NCI-H460 (cell line): ENCODE measurements at places on chromosomes 11 and 22. TPM values are rescaled to one million over a fixed set of nuclear protein-coding genes. Genes with fewer than 3 reads are reported as not detected.

GRCh38 chr22:46050916-46051614 is 74.1 kb upstream of the WNT7B start:
- DNase-seq: no peak

DNA sequence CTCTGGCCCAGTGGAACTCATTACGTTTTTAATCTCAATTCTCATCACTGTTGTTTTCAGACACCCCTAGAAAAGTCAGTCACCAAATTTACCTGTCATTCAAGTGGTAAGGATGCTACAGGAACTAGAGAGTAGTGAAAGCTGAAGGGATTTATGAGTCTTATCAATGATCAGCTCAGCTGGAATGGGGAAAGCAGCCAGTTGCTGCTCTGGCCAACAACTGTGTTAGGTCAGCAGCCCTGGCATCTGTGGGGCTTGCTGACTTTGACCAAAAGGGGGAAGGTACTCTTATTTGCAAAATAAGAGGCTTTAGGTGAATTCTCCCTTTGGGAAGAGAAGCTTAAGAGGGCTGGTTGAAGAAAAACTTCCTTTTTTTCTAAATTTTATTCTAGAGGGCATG is 76.2 kb upstream of the HORMAD2 start:
- DNase-seq: no peak

GRCh38 chr11:19553683-19554333 is 158.8 kb upstream of the NAV2 start:
- DNase-seq: peak; percentile 47

GRCh38 chr22:29200901-29201300 is 4.8 kb upstream of the EMID1 start:
- no peak for DNase-seq

DNA sequence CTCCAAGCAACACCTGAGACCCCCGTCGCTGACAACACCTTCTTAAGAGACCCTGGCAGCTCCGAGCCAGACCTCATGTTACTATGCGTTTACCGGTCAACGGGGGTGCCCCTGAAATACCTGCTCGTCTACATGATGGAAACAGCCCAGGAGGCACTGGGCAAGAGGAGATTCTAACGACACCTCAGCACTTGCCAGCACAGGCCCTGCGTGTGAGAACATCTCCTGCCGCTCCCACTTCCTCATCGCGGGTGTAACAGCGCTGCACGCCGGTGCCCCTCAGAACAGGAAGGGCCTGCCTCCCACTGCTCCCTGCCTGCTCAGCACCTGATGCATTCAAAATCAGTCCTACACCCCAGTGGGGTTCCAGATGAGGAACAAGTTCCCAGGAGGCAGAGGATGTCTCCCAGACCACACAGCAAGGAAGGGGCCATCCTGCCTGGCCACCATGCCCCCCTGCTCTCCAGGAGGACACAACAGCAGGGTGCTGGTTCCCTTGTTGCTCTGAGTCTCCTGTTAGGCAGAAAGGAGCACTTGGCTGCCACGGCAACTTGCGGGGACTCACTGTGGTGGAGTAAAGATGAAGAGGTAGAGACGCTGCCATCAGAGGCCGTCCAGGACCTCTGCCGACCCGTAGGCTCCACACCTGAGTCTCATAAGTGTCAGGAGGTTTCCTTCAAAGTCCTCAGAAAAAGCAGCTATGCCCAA is 2.1 kb downstream of the TOLLIP start:
- DNase-seq: no peak

- DNase-seq: no peak
These were observed 508.2 kb downstream of the FAM181B start for GRCh38 chr11:82225502-82225901.

GRCh38 chr22:29216873-29217666 is 11.4 kb downstream of the EMID1 start:
- DNase-seq: no peak

GRCh38 chr11:116644941-116645305 is 127.9 kb downstream of the BUD13 start:
- DNase-seq: no peak

GRCh38 chr11:66840317-66841091 is 2.7 kb upstream of the RCE1 start:
- no peak for DNase-seq

- no peak for DNase-seq
These were observed 90.9 kb downstream of the MICAL2 start for GRCh38 chr11:12200991-12201985.

DNA sequence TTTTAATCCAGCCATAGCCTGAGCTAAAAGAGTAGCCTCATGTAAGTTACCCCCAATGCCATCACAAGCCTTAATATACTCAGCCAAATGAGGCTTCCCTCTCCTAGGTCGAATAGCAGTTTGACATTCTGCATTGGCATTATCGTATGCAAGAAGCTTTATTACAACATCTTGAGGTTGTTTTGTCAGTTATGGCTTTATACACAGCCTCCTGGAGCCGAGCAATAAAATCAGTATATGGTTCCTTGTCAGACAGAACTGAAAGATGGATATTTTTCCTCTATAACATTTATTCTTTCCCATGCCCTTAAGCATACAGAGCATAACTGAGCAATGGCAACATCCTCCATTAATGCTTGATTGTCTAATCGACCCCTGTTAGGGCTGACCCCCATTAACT is 5.4 kb upstream of the DNAJB13 start:
- DNase-seq: no peak

DNA sequence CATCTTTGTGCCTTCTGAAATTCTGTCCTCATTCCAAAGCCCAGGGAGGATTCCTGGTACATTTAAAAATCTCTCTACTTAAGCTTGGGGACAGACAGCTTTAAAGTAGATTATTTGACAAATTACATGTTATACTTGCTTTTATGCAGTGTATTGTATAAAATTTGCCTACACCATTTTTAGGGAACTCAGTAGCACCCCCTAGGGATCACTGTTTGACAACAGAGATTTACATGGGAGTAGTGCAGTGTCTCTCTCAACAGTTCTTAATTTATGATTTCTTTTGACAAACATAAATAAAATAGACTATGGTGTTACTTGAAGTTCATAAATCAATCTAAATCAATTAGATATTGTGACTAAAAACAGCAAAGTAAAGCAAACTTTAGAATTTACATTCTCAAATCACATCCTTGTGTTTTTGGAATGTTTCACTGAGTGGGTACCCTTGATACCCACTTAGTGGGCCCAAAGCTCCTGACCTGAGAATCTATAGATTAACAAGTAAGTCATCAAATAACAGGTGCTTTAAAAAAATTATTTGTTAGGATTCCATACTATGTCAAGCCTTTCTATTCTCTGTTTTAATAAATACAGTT is 428.8 kb downstream of the DYNC2H1 start:
- no peak for DNase-seq

DNA sequence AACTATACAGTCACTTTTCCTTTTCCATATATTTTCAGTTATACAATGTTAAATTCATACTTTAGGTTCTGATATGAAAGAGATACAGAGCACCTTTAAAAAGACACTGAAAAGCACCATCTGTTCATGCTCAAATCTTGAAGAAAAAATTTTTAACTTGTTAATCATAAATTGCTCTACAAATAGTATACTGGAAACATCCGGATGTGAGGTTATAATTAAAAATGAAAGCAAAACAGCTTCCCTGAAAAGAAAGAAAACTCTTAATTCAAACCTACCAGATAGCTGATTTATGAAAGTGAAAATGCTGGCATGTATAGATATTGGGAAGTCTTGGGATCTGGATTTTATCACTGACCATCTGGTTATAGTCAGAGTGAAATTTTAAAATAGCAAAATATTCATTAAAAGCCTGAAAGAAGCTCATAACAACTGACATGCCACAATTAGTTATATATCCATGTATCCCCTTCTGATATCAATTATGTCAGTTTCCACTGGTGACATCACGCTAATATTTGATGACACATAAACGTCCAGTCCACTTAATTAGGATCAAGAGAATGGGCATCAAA is 740.0 kb downstream of the DLG2 start:
- no peak for DNase-seq

- no peak for DNase-seq
These were observed 92.7 kb downstream of the SBF2 start for GRCh38 chr11:10201343-10201742.

- DNase-seq: no peak
These were observed 66.2 kb downstream of the HIPK3 start for GRCh38 chr11:33323421-33323820.

DNA sequence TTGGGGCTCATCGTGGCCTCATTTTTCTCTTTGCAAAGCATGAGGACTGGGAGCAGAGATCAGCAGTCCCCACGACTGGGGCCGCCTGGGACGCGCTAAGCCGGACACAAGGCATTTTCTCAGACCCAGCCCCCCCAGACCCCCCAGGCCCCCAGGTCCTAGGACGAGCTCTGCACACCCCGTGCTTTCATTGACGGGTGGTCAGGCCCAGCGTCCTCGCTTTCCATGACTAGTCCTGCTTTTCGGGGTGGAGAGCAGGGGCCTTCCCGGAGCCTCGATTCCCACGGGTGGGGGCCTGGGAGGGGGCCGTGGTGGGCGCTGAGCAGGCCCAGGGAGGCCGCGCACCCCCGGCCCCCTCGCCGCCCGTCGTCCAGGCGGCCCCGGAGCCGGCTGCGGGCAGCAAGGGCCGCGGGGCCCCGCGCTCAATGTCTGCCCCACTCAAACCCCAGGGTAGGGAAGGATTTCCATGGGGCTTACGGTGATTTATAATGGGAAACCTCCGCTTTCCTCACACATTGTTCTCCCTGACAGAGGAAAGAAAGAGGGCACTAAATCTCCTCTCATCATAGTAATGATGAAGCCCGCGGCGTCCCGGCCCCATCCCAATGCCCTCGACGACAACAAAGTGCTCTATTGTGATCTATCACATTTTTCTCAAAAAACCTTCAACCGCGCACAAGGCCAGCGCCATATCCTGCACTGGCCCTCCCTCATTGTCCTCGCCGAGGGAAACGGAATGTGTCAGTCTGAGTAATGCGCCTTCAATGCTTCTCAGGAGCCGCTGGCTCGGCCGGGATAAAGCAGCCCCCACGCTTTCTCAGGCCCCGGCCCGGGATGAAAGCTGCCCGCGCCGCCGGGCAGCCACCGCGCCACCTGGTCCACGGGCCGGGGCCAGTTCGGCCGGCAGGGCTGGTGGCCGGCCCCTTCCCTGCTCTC is 10.4 kb upstream of the LINC01488 start:
- DNase-seq: no peak

GRCh38 chr11:102807921-102808320 is 10.0 kb upstream of the MMP1 start:
- peak; percentile 55 for DNase-seq

DNA sequence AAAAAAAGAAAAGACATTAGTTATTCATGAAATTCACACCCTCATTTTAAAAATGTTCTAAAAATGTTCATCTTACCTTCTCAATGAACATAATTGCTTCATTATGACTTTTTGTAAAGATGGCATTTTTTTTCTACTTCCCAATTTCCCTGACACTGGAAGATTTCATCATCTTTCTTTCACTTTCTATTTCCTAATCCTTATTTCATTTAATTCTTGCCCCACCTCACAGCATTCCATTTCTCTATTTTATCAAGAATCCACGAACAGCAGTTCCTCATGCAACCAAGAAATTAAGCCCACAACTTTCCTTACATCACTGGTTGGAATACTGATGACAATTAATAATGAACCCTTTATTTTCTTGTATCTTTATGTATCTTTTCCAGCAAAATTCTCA is 1.9 kb downstream of the PATL1 start:
- no peak for DNase-seq

RTN4R gene
- total RNA-seq: 1.6 and 1.9 TPM in 2 replicates

FGF4 gene
- not detected in 2 replicates for total RNA-seq

SMTNL1 gene
- total RNA-seq: not detected in 2 replicates

LAYN gene
- total RNA-seq: not detected in 2 replicates

NAP1L4 gene
- 65.7 and 69.7 TPM in 2 replicates for total RNA-seq

ROM1 gene
- 1.2 and 3.0 TPM in 2 replicates for total RNA-seq

TSSK2 gene
- not detected in 2 replicates for total RNA-seq

DAGLA gene
- total RNA-seq: 0.52 TPM in 2 replicates

KIAA1671 gene
- total RNA-seq: 7.1 and 7.5 TPM in 2 replicates

OR8H3 gene
- not detected in 2 replicates for total RNA-seq
